ENCODE measurements at places on chromosomes 5 and 9. TPM values are rescaled to one million over a fixed set of nuclear protein-coding genes. Genes with fewer than 3 reads are reported as not detected.

- DNase-seq, result no peak
These were observed 222.9 kb downstream of the DOCK8 start for GRCh38 chr9:437574-438001.

Gene SARDH
- total RNA-seq, result 1.3 TPM

DNA sequence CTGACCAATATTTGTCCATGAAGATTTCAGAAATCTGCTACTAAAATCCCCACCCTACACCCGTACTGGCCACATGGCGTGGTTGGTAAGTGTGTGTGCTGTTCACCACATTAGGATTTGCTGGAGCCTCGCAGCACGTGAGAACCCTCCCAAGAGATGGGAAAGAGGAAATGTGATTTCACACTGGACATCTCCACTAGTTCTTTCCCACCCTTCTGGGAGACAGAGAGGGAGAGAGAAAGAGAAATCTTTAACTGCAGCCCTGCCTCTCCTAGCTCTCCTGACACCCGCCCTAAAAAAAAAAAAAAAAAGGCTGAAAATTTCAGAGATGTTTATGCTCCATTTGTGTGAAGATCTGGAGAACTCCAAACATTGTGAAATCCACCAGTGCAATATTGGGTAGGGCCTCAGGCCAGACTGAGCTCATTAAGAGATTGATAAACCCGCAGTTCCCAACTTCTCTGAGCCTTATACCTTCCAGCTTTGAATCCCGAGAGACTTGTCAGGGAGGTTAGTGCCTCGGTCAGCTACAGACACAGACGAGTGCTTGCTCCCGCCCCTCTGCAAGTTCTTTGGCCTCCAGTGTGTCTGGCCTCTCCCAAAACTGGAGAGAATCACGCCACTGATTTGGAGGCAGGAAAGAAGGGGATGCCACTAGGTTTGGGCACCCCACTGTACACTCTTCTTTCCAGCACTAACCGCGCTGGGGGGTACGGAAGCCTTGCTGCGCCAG, 1.9 kb downstream of the SPRY4 start:
- DNase-seq, result no peak

DNA sequence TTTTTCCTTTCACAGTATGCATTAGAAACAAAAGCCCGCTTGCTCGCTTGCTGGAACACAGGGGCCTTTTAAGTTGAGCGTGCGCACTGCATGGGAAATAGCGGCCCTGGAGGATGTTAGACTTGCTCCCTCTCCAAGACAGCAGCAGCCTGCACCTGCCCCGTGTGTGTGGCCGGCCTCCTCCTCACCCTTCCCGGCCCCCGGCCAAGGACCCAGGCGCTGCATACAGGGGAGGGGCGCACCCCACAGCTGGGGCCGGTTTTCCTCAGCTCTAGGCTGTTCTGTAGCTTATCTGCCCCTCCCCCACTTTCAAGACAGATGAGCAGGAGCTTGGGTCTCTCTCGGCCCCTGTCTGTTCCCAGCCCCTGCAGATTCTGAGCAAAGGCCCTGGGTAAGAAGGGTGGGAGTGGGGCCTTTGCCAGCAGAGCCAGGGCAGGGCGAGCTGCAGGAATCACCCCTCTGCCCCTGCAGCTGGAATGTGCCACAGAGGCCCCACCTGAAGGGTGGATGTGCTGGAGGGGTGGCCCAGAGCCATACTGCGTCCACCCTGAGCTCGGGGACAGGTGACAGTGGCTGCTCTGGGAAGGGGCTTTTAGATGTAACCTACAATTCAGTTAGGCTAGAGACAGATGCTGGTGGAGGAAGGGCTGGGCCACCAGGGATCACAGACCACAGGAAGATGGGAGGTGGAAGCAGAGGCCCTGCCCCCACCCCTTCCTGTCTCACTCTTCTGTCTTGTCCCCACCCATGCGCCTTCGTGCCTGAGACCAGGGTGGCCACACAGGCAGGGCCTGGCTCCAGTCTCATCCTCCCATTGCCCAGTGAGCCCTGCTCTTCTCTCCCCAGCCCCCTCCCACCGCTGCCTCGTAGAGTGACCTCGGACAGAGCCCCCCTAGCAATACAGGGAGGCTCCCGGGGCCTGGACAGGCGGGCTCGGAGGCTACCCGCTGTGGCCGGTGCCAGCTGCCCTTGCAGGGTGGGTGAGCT, 132.4 kb downstream of the DAB2IP start:
- DNase-seq, result no peak

DNA sequence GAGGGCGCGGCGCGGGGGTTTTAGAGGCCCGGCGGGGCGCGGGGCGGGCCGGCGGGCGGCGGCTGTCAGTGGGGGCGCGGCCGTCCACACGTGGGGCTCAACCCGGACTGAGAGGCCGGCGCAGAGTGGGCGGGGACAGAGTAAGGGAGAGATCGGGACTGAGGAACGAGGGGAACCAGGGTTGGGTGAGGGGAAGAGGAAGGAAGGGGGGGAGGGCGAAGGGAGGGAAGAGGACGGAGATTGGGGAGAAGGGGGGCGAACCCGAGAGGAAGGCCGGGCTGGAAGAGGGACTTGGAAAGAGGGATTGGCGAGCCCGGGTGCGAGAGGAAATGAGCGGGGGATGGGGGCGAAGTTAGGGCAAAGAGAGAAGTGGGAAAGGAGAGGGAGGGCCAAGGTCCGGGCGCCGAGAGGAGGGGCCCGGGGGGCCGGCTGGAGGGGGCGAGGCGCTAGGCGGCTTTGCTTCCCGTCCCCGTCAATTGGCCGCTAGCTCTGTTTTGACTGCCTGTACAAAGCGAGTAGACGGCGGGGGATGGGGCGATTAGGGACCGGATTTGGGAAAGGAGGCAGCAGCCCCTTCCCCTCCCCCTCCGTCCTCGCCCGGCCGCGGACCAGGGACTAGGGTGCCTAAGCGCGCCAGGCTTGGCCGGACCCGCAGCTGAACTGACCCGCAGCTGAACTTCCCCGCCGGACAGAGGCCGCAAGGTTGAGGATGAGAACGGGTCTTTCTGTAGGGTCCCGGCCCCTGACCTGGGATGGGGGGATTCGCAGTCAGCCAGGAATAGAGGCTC, 399 bp upstream of the FBN2 start:
- DNase-seq, result no peak

DNA sequence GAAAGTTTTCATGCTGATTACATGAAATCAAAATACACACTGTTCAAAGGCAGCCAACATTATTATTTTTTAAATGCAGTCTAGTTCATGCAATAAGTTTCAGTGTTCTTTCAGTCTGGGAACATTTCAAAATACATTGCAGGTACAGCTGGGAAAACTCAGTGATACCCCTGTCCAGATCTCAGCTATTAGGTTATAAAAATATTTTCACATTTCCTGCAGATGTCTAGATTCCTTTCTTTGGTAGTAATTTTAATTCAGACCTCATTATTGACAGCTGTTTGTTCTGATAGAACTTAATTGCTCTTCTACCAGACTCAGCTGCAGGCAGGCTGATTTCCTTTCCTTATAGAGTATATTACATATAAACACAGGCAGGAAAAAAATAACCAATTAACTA, 556.8 kb upstream of the DMAC1 start:
- DNase-seq, result no peak

GRCh38 chr9:122807271-122807900, 7.5 kb downstream of the OR1K1 start:
- DNase-seq, result no peak

Gene ABHD17B
- total RNA-seq, result 17.3 TPM
